ENCODE measurements at places on chromosomes 11 and 22.

DNA sequence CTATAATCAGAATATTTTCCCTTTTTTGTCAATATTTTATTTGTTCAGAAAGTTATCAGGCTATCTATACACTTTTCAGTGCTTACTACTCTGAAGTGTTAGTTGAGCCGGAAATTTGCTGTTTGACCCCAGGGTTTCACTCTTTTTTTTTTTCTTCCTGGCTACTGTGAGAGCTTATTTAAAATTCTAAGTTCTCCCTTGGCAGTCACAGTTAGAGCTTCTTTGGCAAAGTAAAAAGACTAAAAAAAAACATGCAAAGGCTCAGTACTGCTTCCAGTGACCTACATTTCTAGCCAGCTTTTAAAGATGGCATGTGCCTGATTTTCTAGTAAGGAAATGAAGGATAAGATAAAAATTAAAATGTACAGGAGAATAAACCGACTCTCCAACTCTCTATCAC, 48.4 kb downstream of the ELP4 start:
- DNase-seq = no peak

- no peak for DNase-seq
Measured at GRCh38 chr11:61930933-61931332, 13.6 kb upstream of the RAB3IL1 start.

DNA sequence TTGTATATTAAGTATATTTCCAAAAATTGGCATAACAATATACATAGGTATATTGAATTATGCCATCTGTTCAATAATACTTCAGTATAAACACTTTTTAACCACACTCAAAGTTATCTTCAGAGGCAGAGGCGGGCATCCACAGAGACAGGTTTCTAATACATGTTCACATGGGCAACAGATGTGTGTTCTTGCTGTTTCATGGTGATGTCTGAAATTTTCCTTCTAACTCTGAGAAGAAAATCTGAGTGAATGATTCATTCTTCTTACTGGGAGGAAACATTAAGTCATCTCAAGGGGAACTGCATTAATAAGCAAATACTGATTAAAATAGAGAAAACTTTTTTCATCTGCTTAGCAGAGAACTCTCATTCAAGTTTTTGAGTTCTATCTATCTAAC, 1074.5 kb downstream of the LRRC4C start:
- no peak for DNase-seq

GRCh38 chr11:120308081-120308480, 17.0 kb upstream of the TLCD5 start:
- no peak for DNase-seq

GRCh38 chr11:23078289-23078971, 218.2 kb upstream of the CCDC179 start:
- DNase-seq = no peak

DNA sequence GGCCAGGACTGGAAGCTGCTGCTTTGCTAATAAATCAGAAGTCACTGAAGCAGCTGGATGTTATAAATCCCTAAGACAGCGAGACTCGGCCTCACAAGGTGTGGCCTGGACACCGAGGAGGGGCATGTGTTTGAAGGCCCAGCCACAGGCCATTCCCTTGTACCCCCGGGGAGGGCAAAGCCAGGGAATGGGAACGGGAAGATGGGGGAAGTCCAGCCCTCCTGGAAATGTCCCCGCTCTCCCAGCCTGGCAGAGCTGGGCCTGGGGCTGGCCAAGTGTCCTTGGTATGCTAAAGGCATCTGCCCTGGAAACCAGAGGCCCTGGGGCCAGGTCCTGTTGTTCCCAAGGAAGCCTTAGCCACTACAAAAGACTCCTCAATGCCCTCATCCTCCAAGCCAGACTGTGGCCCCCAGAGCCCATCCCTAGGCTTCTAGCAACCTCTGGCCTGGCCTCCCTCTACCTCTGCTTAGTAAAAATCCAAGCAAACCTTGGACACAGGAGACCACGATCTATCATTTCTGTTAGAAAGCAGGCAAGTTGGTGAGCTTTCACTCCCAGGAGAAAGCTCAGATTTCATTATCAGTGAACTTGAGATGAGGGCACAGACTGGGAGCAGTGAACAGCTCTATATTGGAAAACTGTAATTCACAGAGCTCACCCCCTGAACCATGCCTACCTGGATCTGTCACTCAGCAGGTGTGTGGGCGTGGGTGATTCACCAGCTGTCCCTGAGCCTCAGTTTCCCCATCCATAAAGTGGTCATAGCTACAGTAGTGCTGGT, 11.0 kb downstream of the CHST1 start:
- DNase-seq = no peak

- no peak for DNase-seq
Measured at GRCh38 chr22:38446018-38446601, 8.9 kb downstream of the KCNJ4 start.

- DNase-seq = no peak
Measured at GRCh38 chr11:2309251-2310072, 7.6 kb downstream of the TSPAN32 start.

- no peak for DNase-seq
Measured at GRCh38 chr11:68460741-68461574, at the start of gene PPP6R3. TSS of gene PPP6R3 (plus strand) at chr11:68460752. CDS start at chr11:68537665, 76,913 bp downstream.

GRCh38 chr11:1912289-1912878, 7.1 kb upstream of the TNNT3 start:
- no peak for DNase-seq

DNA sequence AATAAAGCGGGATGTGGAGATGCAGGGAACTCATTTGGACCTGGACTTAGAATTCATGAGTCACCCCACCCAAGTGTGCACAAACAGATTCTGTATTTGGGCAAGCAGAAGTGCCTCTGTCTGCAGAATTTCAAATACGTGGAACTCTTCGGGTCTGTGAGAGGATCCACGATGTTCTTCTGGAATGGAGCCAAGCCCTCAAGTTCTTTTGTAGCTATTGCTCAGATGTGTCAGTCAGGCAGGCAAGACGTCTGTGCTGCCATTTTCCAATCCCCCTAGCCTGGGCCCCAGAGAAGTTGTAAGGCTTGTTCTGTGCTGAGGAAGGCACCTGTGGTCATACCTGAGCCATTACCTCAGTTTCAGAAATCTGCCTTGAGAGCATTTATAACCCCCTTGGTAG, 132.8 kb upstream of the RASSF10 start:
- no peak for DNase-seq

GRCh38 chr22:30340911-30341685, 14.4 kb upstream of the TBC1D10A start:
- no peak for DNase-seq

DNA sequence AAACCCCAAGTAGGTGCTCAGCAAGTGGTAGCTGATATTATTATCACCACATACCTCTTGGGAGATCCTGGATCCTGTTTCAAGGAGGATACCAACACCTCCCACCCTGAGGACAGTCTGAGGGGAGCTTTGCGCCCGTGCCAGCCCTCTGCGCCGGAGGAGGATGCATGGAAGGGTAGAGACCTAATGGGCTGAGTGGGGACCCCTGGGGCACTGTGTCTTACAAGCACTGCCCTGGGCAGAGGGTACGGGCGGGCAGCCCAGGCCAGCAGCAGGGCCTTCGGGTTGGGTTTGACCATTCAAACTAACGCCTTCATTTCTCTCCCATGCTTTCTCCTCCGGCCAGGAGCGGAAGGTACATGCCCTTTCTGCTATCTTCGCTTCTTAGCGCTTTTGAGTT, 26.3 kb downstream of the MYBPC3 start:
- no peak for DNase-seq

GRCh38 chr22:30024231-30024630, 56.0 kb upstream of the HORMAD2 start:
- no peak for DNase-seq

- no peak for DNase-seq
Measured at GRCh38 chr11:8202516-8203413, 33.9 kb upstream of the RIC3 start.

DNA sequence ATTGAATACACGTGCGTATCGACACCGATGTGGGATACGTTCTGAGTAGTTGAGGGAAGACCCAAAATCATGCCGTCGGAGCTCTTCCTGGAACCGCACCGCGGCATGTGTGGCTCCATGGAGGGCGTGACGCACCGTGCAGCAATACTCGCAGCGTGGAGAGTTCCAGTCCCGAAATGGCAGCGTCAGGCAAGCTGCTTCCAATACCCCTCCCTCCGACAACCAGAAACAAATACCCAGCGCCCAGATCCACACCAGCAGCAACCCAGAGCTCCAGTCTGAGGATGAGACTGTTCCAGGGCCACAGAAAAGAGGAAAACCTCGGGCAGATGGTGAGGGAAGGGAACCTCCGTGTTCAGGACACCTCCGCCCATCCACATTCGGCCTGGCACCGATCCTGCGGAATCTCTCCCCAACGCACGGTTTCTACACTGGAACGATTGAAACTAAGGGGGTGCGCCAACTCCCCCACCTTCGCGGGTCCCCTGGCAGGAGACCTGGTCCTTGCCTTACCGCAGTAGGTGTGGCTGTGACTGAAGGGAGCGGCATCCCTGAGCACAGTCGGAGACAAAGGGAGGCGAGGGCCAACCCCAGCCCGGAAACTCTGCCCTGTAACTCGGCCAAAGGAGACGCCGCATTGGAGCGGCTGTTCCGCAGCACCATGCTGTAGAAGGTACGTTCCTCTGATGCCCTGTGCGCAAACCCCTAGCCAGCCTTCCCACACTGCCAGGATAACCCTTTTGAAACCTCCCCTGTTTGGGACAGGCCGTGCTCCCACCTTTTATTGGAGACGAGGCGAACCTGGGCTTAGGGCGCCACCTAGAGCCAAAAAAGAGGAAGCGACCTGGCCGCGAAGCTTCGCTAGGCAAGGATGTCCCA, 28.2 kb downstream of the DBX1 start:
- no peak for DNase-seq

DNA sequence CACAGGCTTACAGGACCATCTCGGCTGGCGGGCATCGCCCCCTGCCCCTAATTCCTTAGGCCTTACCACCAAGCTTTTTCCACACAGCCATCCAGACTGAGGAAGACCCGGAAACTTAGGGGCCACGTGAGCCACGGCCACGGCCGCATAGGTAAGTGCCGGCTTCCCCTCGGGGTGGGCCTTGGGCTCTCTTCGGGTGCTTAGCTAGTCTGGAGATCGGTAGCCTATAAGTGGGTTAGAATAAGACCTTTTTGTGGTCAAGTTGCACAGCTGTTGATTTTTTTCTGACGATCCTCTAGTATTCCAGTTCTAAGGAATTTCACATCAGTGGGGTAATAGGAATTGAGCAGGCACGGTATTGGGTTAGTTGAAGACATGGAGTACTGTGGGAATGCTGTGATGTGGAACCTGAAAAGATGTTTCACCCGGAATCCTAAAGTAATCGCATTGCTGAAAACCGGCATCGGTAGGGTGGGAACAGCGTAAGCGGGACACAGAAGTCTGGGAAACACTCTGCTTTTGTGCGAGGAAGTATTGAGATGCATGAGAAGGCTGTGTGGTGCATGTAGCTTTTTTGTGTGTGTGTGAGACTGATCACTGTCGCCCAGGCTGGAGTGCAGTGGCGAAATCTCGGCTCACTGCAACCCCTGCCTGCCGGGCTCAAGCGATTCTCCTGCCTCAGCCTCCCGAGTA, 669 bp downstream of the RPL27A start:
- DNase-seq = no peak

- DNase-seq = no peak
Measured at GRCh38 chr22:49848690-49849160, 4.9 kb upstream of the ZBED4 start.

GRCh38 chr11:130908770-130909625, 7.3 kb downstream of the SNX19 start:
- no peak for DNase-seq
